ENCODE measurements at places on chromosomes 2 and 18.

- H3K36me3 ChIP-seq: no peaks in the 10 kb centered on the region
- no peak overlapping the region for H3K4me3 ChIP-seq
- H3K27me3 ChIP-seq: peaks cover 2% of the 10 kb centered on the region
Observed at GRCh38 chr2:213253162-213253561, 31.1 kb upstream of the SPAG16 start.

DNA sequence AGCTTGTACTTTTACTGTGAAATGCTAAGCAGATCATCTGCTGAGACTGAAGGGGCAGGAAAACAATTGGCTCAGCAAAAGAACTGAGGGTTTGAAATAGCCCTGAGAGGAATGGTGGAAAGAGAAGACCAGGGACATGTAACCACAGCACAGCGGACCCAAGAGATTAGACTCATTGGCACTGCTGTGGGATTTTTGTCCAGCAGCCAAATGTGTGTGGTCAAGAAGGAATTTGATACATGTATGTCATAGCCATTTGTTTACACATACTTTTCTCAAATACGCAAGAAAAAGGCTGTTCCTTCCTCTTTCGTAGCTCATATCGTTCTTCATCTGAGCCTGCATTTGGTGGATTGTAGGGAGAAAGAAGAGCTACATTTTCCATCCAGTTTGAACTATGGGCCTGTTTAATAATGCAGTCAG lies 73.8 kb downstream of the TRABD2A start:
- peak; percentile 97 for DNase-seq
- peaks cover 46% of the 10 kb centered on the region for H3K4me1 ChIP-seq
- H3K4me3 ChIP-seq: peak overlapping the region; percentile 69
- H3K27ac ChIP-seq: peak overlapping the region; percentile 96
- peaks cover 10% of the 10 kb centered on the region for H3K36me3 ChIP-seq

DNA sequence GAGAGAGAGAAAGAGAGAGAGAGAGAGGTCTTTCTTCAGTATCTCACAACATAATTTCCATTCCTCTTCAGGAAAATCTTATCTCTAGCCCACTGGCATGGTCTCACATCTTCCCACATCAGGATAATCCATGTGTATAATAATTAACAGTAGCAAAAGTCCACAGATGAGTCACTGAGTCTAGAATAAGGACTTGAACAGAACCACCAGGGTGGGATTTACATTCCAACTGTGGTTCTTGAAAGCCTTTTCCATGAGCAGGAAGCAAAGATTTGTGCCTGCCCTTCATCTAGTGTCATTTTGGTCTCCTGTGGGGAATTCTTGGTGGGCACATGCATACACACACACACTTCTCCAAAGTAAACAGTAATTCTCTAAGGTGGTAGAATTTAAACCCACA lies 107.1 kb upstream of the TCF4 start:
- peaks cover 17% of the 10 kb centered on the region for H3K4me1 ChIP-seq
- no peaks in the 10 kb centered on the region for H3K36me3 ChIP-seq
- H3K27ac ChIP-seq: no peak overlapping the region
- H3K27me3 ChIP-seq: no peaks in the 10 kb centered on the region

DNA sequence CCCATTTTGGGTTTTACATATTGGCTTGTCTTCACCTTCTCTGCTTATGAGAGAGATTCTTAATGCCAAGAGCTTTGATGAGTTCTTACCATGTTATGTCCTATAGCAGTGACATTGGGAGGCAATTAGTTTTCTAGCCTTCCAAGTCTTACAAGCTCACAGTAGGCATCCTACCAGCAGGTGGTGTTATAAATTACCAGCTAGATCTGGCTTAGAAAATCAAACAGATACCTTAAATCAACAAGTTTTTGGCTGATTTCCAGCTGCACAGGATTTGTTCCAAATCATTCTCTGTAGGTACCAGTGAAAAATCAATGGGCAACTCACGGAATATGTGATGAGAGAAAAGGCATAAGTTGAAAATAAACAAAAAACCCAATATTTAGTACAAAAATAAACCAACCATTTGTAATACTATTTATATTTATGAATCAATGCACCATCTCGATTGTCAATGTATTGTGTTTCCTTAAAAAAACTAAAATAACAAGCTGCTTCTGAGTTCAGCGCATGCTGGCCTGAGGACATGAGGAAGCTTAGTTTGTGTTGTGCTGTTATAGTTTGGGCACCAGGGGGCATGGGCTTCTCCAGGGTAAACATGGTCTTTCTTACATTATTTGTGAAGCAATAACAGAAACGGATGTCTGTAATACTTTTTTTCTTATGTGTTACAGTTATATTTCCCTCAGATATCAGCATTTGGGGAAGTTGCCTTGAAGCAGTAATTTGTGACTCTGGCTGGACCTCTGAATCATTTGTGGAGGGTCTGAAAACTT lies 34.1 kb upstream of the NXPH2 start:
- no peaks in the 10 kb centered on the region for H3K36me3 ChIP-seq
- no peak overlapping the region for H3K4me3 ChIP-seq
- no peaks in the 10 kb centered on the region for H3K4me1 ChIP-seq
- no peak for DNase-seq
- no peak overlapping the region for H3K27ac ChIP-seq

DNA sequence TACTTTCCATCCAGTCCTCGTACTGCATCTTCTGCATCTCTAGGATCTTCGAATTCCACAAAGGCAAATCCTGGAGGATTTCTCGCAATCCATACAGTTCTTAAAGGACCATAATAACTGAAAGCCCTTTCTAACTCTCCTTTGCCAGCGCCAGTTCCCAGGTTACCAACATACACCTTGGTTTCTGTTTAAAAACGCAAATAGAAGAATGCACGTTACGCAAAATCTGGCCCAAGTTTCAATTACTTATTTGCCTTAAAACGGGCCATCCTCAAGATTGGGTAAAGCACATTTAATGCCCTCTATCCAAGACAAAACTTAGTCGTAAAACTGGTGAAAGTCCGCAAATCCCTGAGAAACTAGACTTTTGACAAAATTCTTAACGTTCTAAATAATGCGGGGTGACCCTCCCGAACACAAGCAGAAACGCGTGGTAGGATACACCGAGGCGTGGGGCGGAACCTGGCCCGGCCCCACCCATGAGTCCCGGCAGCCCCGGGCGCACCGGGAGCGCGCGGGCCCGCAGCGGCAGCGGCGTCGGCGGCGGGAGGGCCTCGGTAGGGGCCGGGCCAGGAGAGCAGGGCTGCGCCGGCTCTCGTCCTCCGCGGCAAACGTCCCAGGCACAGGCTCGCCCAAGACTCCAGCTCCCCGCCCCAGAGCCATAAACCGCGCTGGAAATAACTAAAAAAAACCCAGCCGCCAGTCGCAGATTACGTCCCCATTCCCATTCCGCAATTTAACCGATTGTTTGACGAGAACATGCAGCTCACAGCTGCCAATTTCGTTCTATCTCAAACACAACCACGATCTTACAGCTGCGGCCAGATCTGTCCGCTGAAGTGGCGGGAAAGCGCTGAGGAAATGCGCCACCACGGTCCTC lies 910 bp downstream of the SRSF7 start:
- H3K36me3 ChIP-seq: peaks cover 57% of the 10 kb centered on the region
- DNase-seq: no peak
- H3K4me1 ChIP-seq: peaks cover 60% of the 10 kb centered on the region
- H3K4me3 ChIP-seq: peak overlapping the region; percentile 93

GRCh38 chr2:206150168-206150567 lies 9.1 kb downstream of the NDUFS1 start:
- no peaks in the 10 kb centered on the region for H3K27me3 ChIP-seq
- H3K4me1 ChIP-seq: no peaks in the 10 kb centered on the region
- no peak overlapping the region for H3K27ac ChIP-seq
- H3K4me3 ChIP-seq: no peak overlapping the region
- peaks cover 12% of the 10 kb centered on the region for H3K36me3 ChIP-seq

GRCh38 chr2:47094511-47095142 lies 60.5 kb downstream of the STPG4 start:
- no peaks in the 10 kb centered on the region for H3K36me3 ChIP-seq
- DNase-seq: no peak
- H3K4me3 ChIP-seq: no peak overlapping the region
- H3K27me3 ChIP-seq: no peaks in the 10 kb centered on the region

- H3K4me3 ChIP-seq: peak overlapping the region; percentile 98
- no peaks in the 10 kb centered on the region for H3K36me3 ChIP-seq
- peaks cover 51% of the 10 kb centered on the region for H3K4me1 ChIP-seq
- peak; percentile 81 for DNase-seq
Observed at GRCh38 chr2:11342551-11343367, 1.7 kb downstream of the ROCK2 start.

GRCh38 chr2:142710336-142710735 lies 167.1 kb upstream of the KYNU start:
- no peaks in the 10 kb centered on the region for H3K27me3 ChIP-seq
- no peak overlapping the region for H3K27ac ChIP-seq
- no peak overlapping the region for H3K4me3 ChIP-seq
- H3K36me3 ChIP-seq: no peaks in the 10 kb centered on the region
- no peak for DNase-seq

- no peak for DNase-seq
- H3K36me3 ChIP-seq: peaks cover 13% of the 10 kb centered on the region
- no peaks in the 10 kb centered on the region for H3K27me3 ChIP-seq
- no peak overlapping the region for H3K4me3 ChIP-seq
- peak overlapping the region; percentile 29 for H3K27ac ChIP-seq
- H3K4me1 ChIP-seq: peaks cover 28% of the 10 kb centered on the region
Observed at GRCh38 chr2:108604196-108604595, 69.9 kb downstream of the LIMS1 start.

GRCh38 chr2:219508971-219509779 lies 5.1 kb upstream of the ASIC4 start:
- H3K36me3 ChIP-seq: no peaks in the 10 kb centered on the region
- peak overlapping the region; percentile 80 for H3K4me3 ChIP-seq
- H3K27ac ChIP-seq: no peak overlapping the region
- H3K27me3 ChIP-seq: peaks cover 26% of the 10 kb centered on the region

Data from HFFc6 (cell line).